ENCODE measurements at places on chromosomes 12 and 14. TPM values are rescaled to one million over a fixed set of nuclear protein-coding genes. Genes with fewer than 3 reads are reported as not detected.

The CLEC6A gene
- not detected for total RNA-seq

The OAS1 gene
- total RNA-seq = 48.0 TPM

The LALBA gene
- total RNA-seq = not detected

The KLRG1 gene
- 0.14 TPM for total RNA-seq

The KRT77 gene
- total RNA-seq = not detected

The RNASE3 gene
- not detected for total RNA-seq

The MYBPC1 gene
- not detected for total RNA-seq

The CARMIL3 gene
- total RNA-seq = 0.14 TPM

The CEP128 gene
- 5.7 TPM for total RNA-seq

The HAL gene
- total RNA-seq = 0.14 TPM

The CCDC38 gene
- total RNA-seq = not detected
